ENCODE measurements at places on chromosomes 6 and 20.

DNA sequence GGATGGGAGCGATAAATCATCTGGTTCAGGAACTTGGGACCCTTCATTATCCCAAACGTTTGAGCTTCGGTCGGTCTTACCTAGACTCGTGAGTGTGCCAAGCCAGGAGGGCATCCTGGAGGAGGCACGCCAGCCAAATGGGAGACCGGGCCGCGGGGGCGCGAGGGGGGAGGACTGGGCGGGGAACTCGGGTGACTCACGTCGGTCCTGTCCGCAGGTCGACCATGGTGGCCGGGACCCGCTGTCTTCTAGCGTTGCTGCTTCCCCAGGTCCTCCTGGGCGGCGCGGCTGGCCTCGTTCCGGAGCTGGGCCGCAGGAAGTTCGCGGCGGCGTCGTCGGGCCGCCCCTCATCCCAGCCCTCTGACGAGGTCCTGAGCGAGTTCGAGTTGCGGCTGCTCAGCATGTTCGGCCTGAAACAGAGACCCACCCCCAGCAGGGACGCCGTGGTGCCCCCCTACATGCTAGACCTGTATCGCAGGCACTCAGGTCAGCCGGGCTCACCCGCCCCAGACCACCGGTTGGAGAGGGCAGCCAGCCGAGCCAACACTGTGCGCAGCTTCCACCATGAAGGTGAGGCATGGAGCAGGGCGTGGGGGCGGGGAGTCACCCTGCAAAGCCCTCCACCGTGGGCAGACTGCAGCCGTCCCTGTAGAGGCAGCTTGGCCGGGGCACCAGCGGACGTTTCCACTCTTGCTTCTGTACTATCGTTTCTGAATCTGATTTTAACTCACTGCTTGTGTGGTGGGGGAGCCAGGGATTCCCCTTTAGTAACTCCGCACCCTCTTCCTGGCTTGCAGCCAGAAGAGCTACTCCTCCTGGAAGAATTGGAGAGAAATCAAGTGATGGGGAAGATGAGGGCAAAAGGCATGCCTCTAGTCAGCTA is 2.7 kb downstream of the BMP2 start:
- DNase-seq: no peak

DNA sequence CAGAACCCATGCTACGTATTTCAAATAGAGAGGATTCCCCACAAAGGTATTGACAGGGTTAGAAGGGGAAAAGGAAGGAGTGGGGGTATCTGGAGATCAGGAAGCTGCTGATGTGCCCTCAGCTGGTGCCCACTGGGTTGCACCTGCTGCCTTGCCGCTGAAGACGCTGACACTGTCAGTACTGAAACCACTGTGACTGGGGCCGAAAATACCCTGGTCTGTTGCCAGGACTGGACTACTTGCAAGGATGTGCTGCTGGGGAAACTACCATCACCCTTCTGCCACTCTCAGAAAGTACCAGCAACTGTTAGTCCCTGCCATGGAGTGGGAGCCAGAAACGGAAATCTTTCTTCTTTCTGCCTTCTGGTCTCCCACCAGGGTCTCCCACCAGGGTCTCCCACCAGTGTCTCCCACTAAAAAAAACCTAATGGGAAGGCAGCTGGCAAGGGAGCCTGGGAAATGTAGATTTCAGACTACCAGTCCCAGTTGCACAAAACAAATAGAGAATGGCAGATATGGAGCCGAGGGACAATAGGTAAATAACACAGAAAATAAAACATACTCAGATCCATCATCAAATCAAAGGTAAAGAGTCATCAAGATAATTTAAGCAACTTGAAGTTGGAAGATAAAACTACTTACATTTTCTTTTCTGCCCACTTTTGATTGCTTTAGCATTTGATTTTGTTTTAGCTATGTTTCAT is 204.8 kb downstream of the TPBG start:
- DNase-seq: no peak

DNA sequence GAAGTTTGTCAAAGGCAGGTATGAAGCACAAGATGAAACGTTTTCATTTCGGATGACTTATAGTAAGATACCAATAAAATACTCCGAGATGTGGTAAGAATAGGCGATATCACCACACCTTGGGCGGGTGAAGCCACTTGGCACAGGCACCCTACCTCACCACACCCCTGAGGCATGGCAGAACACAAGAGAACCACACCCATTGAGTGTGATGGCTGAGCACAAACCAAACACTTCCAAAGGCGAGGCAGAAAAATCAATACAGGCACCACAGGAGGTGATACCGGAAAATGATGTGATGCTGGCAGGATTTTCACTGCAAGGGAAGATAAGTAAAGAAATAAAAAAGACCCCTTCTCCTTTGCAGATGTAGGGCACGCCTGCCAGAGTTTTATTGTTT is 332.9 kb upstream of the PRDM1 start:
- DNase-seq: no peak

DNA sequence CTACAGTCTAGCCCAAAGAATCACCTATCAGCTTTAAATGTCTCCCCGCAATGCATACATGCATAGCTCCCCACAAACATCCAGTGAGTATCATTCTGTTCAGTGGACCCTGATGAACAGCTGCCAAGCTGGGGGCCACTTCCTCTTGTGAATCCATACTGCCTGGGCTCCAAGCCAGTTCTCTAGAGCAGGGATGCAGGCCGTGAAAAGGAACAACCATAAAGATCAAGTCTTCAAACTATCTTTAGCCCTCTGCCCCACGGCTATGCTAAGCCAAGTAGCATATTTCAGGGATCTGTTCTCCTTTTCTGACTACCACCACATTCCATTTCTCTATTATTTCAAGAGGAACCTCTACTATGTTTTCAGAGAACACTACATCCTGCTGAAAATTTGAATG is 191.7 kb upstream of the BTBD3 start:
- no peak for DNase-seq

- no peak for DNase-seq
Observed at GRCh38 chr6:167826896-167827582, at the start of gene AFDN. Gene AFDN (plus strand): TSS chr6:167826911. CDS start chr6:167827133, 222 bp downstream.

- no peak for DNase-seq
Observed at GRCh38 chr20:12068121-12068520, 150.4 kb downstream of the BTBD3 start.

GRCh38 chr6:141026504-141026903 is 1106.2 kb upstream of the GJE1 start:
- no peak for DNase-seq

DNA sequence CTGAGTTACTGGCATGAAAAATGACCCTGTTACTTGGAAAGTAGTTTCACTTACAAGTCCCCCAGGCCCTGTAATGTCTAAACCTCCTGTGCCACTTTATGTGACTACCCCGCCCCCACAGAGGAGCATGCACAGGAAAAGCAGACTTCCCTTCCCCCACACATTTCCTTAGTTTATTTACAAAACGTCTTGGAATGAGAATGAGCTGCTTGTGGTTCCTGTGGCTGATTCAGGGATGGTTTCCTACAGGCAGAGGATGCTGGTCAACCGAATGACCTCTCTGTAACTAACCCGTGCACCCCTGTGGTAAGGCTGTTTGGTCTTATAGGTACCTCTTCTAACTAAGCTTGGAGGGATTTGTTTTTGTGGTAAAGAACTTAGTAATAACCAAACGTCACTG is 28.5 kb downstream of the RSPO3 start:
- DNase-seq: no peak

DNA sequence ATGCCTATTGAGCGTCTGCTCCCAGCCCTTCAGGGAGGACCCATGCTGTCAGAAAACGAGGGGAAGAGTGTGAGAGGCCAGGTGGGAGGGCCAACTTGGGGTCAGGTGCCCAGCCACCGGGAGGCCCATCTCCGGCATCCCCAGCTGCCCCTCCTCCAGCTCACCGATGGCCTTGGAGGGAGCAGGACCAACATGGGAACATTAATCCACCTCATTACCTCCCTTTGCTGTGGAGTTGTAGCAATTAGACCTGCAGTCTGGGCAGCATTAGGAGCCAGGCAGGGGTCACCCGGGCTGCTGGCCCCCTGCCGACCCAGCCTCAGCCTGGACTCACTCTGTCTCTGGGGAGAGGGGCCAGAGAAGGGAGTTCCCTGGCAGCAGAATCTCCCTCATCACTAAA is 25.1 kb downstream of the DLGAP4 start:
- DNase-seq: no peak

DNA sequence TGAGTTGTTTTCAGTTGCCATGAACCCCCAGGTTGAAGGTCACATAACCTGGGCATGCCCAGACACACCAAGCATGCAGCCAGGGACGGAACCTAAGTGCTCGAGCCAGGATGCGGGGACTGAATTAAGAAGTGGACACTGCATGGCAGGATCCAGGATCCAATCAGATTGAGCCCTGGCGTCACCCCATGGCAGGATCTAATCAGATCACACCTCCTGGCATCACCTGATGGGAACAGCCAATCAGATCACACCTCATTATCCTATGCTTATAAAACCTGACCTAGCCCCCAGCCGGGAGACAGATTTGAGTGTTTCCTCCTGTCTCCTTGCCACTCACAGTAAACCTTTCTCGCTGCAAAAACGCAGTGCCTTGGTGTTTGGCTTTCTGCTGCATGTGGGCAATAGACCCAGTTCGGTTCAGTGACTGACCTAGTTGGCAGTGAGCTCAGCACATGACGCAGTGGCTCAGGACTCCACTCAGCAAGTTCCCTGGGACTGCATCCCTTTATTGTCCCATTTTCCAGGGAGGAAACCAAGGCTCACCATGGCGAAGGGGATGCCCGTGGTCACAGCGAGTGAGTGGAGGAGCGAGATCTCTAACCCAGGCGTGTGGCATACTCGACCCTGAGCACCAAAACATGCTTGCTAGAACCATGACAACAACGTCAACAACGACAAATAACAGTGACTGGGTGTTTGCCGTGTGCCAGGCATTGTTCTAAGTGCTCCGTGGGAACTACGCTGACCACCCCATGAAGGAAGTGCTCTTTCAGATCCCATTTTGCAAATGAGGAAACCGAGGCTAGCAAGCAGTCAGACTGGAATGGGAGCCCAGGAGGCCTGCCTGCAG is 66.3 kb downstream of the RBM38 start:
- DNase-seq: no peak

GRCh38 chr6:4902363-4902762 is 101.5 kb downstream of the RPP40 start:
- no peak for DNase-seq

DNA sequence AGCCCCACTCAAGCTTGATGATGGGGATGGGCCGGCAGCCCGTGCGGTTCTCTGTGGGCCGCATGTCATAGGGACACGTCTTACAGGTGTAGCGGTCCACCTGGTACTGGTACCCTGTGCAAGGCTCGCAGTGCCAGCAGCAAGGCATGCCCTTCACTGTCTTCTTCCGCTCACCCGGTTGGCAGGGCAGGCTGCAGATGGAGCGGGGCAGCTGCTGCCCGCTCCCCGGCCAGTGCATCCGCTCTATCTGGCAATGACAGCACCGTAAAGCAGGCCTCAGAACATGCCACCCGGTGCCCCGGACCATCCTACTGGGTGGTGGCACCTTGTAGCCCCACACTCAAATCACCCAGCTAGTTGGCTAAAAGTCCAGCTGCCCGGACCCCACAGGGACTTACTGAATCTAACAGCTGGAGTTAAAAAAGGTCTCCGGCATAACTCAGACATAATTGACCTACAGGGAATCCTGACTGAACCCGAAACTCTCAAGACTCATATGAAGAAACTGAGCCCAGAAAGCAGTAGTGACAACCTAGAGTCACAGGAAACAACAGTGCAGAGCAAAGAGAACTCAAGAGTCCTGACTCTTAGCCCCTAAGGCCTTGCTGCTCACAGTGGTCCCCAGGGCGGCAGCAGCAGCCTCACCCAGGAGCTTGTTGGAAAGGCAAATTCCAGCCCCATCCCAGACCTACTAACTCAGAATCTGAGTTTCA is 109.4 kb downstream of the GRM4 start:
- DNase-seq: no peak

GRCh38 chr20:6623989-6624388 is 143.5 kb upstream of the BMP2 start:
- no peak for DNase-seq

DNA sequence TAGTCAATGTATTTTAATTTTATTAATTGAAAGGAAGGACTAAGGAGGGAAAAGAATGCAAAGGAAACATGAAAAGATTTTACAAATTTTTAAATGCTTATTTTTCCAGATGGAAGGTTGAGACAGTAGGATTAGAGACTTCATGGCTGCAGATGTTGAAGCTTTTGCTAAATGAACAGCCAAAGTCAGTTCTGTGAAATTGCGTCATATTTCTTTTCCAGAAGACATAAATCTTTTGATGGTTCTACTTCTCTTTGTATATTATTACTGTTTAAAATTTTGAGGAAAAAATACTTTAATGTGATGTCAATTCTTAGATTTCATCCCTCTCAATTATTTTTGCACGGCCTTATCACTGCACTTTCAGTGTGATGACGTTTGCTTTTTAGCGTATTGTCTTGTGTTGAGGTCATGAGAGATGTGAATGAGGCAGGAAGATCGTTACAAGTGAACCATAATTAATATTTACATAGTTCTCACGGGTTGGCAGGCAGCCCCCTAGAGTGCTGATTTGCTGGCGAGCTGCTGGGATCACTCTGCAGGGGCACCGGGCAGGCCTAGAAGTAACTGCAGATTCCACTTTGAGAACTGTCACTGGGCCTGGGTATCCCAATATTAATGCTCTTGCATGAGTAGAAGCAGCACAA is 158.1 kb downstream of the TBXT start:
- no peak for DNase-seq

GRCh38 chr6:70456735-70457134 is 43.4 kb downstream of the FAM135A start:
- no peak for DNase-seq

DNA sequence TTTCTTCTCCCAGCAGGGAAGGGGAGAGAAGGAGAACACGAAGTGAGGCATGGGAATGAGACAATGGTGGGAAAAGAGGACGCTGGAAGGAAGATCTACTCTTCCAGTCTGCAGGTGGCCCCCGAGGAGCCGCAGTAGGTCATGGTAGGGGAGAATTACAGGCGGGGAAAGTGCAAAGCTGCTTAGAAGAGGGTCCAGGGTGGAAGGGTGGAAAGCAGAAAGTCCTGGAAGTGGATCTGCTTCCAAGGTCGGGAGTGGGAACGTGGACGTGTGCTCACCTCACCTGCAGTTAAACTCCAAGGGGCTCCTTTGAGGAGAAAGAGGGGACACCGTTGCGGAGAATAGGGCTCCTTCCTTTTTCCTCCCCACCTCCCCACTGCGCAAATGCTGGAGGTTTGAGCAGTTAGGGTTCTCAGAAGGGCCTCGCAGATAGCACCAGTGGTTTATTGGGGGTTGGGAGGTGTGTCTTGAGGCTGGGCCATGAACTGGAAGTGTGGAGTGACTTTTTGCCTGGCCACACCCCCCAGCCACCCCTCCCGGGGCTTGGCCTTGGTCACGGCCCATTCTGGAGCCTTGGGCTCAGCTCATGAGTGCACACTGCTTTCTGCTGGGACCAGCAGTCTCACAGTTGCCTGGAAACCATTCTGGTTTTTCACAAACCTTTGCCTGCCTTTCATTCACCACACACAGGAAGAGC is 100.4 kb upstream of the MLN start:
- no peak for DNase-seq

Measured in NCI-H1417 treated with DMSO at 0.1 percent for 48 hours (cell line).